ENCODE measurements at places on chromosomes 3 and 15.

DNA sequence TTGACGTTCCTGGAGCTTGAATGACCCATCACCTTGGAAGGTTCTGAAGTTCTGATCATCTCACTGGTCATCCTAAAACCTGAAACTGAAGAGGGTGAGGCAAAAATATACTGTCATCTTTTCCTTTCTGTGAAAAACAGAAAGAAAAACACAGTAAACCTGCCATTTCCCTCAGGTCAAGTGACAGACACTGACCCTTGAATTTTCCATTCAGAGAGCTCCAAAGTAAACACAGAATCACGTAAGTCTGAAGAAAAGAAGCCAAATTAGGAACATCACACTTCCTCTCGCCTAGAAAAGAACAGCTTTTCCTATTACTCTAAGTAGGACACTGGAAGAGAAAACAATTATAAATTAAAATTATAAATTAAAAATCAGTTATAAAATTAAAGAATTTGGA, 78.7 kb upstream of the TGFBR2 start:
- no peak for DNase-seq

GRCh38 chr3:46386205-46386604, 15.5 kb downstream of the CCR5 start:
- DNase-seq = no peak

DNA sequence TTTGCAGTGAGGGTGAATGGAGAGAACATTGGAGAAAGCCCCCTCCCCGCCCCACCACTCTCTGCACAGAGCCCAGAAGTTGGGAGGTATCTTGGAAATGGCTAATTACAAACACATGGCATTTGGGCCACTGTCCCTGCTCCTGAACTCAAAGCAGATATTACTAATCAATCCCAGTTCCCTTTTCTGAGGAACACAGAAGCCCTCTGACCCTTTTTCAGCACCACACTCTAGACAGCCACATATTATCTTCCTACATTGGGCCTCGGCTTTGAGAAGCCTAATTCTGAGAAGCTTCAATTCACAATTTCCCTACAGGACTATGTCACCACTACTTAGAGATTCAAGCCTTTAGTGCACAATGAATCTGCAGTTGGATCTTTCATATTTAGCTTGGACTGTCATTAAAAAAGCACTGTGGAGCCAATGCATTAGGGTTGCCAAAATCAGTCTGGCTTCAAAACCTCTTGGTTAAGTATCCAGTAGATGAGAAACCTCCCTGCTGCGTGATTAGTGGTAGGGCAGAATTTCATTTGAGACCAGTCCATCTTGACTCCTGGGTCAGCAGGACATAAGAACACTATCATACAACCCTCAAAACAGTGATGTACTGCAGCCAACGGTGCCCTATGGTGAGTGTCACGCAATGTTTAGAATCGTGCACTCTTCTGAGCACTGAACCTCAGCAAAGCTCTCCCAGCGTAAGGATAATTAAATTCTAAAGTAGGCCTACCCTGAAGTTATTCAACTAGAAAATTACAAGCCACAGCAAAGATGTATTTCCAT, 26.1 kb downstream of the MGLL start:
- no peak for DNase-seq

DNA sequence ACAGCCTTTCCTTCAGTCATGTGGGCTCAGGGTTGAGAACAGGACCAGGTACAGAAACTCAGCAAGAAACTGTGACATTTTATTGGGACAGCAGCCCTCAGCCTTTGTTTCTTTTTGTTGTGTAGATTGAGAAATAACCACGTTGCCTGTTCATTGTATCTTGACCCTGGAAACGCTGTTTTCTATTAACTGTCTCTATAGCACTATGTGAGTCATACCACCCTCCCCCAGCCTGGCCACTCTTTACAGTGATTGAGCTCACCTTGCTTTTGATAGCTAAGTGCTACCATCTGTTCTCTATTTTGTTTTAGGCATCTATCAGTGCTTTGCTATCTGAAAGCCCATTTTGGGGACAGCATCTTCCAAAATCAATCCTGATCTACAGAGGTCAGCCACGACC, 127.9 kb downstream of the CD47 start:
- no peak for DNase-seq

GRCh38 chr15:101042320-101042719, 123.2 kb downstream of the LRRK1 start:
- no peak for DNase-seq

DNA sequence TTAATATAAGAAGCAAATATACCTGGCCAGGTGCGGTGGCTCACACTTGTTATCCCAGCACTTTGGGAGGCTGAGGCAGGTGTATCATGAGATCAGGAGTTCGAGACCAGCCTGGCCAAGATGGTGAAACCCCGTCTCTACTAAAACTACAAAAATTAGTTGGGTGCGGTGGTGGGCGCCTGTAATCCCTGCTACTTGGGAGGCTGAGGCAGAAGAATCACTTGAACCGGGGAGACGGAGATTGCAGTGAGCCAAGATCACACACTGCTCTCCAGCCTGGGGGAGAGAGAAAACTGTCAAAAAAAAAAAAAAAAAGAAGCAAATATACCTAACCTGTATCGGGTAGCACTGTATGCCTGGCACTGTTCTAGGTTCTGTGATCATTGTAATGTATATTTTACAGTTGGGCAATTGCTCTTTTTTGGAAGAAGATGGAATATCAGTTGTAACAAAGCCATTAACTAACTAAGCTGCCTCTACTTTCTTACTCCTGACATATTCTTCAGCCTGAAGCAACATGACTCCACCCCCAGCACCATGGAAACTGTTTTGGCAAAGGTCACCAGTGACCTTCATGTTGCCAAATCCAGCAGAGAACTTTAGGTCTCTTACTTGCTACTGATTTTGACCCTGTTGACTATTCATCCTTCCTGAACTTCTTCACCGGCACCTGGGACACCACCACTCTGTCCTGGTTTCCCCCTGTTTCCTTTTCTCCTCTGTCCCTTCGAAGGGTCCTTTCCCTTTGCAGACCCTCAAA, 203.8 kb downstream of the RPLP1 start:
- no peak for DNase-seq

DNA sequence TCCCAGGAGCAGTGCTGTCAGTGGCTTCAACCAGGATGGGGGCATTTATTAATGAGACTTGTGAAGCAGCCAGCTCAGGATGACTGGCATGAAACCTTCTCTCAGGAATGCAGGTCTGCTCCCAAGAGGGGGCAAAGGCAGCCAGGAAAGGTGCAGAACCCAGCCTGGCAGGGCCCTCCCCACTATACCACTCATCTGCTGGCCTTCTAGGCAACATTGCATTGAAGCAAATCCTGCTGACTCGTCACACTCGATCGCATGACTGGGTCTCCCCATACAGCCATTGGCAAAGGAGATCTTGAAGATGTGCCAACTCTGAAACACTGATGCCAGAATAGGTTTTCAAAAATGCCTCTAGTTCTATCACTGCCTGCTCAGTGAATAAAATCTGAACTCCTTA, 65.7 kb upstream of the CMTM7 start:
- DNase-seq = no peak

- DNase-seq = no peak
Measured at GRCh38 chr3:170611751-170612150, 25.9 kb upstream of the SLC7A14 start.

DNA sequence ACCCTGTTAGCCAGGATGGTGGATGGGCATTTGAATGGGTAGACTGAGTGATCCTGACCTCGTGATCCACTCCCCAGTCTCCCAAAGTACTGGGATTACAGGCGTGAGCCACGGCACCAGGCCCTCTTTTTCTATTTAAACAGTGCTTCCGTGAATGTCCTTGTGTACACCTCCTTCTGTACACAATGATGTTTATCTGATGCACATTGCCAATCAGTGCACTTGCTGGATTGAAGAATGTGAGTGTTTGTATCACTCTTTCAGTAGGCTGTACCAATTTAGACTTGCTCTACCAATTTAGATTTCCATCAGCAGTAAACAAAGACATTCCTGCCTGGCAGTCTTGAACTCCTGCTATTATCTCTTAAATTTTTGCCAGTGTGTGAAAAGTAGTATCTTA, 8.9 kb upstream of the ZNF619 start:
- DNase-seq = no peak

GRCh38 chr15:65447145-65447544, 24.4 kb upstream of the IGDCC4 start:
- no peak for DNase-seq

DNA sequence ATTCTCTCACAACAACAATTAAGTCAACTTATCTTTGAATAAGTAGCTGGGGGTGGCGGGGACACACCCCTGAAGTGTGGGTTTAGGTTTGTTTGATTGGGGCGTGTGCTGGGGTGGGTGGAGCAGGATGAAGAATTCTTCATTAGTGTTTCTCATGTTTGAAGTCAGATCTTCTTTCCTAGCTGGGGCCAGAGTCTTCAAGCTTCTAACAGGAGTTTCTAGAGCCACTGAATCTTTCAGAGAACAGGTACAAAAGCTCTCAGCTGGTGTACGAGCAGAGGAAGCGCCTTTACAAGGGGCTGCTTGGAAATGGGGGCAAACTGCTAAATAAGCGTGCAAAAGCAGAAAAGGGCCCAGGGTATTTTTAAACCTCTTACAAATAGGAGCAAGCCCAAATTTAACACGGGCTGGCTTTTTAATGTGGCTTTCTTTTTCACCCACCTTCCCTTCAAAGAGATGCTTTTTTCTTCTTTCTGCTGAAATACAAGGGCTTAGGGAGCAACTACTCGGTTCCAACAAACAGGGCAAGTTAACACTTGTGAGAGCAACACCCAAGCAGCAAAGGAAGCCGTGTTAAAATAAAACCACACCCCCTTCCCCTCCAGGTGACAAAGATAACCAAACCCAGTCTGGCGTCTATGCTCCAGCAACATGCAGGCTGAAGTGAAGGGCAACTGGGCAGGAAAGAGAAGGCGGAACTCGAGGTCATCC, 86.9 kb upstream of the RASGRP1 start:
- no peak for DNase-seq

GRCh38 chr15:89244574-89244903, 760 bp downstream of the FANCI start:
- no peak for DNase-seq

- DNase-seq = no peak
Measured at GRCh38 chr3:72904163-72904562, 16.3 kb downstream of the GXYLT2 start.

DNA sequence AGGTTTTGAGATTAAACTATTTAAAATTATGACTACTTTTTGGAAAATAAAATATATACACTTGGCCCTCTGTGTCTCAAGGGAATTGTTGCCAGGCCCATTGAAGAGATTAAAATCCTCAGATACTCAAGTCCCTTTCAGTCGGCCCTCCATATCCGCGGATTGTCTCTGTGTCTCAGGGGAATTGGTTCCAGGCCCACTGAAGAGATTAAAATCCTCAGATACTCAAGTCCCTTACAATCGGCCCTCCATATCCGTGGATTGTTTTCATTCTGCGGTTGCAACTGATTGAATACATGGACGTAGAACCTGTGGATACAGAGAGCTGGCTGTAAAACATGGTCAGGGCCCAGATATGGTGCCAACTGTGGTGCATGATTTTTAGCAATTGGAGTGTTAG, 15.7 kb upstream of the LRCH3 start:
- DNase-seq = no peak

DNA sequence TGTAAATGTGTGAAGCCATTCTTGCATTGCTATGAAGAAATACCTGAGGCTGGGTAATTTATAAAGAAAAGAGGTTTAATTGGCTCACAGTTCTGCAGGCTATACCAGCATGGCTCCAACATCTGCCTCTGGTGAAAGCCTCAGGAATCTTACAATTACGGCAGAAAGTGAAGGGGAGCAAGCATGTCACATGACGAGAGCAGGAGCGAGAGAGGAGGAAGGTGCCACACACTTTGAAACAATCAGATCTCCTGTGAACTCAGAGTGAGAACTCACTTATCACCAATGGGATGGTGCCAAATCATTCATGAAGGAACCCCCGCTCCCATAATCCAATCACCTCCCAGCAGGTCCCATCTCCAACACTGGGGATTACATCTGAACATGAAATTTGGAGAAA, 213.6 kb upstream of the TSC22D2 start:
- DNase-seq = no peak

- no peak for DNase-seq
Measured at GRCh38 chr15:82742134-82742533, 32.5 kb upstream of the AP3B2 start.

DNA sequence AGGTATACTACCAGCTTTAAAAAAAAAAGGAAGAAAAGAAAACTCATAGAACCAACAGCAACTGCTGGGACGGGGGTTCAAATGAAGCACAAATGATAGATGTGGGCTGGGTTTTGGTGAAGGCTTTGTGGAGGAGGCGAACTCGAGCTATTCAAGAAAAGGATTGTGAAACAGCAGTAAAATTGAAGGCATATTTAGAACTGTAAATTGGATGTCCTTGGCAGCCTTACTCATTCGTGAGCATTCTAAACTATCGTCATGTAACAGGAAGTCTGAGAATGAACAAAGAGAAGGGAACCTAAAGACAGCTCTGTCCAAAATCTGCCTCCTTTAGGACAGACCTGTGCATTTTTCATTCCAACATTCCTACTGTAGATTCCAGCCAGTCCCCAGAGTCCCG, 97.8 kb downstream of the LARS2 start:
- no peak for DNase-seq

DNA sequence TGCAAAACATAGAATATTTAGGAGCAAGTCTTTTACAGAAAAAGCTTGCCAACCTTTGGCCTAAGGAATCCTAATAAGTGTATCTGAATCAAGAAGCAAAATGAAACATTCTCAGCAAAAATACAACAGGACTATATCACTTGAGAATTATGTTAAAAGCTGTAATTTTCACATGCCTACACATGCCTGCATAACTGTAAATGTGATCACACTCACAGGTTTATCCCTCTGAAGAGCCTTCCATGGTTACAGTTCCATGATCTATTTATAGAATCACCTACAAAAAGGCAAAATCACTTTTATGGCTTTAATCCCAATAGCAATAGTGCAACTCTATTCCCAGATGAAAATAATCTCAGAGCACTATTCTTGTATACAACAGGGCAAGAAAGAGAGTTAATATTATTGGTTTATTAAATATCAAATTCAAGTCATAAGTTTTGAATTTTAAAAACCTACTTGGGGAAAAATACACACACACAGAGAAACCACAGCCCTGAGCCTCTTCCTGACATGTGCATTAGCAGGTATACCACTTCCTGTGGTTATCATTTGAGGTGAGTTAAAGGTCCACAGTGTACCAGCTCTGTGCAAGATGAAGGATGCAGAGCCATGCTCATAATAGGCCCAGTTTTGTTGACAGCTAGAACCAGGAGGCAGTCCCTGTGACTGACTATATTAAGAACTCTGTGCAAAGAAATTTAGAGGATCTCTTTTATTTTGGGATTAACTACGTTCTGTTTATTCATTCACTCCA, 252.5 kb upstream of the TGFBR2 start:
- no peak for DNase-seq

DNA sequence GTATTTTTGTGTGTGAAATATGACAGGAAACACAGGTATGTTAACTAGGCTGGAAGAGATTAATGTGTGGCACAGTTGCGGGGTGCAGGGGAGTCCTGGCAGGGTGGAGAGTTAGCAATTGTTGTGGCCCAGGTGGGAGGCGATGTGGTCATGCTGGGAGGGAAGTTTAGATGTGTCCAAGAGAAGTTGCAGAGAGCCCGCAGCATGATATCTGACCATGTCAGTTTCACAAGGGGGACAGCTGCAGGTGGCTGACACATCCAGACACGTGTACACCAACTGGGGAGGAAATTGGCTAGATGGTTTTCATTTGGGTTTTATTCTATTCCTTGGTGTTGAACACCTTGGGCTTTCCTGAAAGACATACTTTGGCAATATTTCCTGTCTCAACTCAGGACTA, 172.8 kb upstream of the RGMA start:
- DNase-seq = no peak
